ENCODE measurements at places on chromosomes 2 and 18.

- DNase-seq, result no peak
Observed at GRCh38 chr2:191314697-191315364, 69.6 kb downstream of the MYO1B start.

DNA sequence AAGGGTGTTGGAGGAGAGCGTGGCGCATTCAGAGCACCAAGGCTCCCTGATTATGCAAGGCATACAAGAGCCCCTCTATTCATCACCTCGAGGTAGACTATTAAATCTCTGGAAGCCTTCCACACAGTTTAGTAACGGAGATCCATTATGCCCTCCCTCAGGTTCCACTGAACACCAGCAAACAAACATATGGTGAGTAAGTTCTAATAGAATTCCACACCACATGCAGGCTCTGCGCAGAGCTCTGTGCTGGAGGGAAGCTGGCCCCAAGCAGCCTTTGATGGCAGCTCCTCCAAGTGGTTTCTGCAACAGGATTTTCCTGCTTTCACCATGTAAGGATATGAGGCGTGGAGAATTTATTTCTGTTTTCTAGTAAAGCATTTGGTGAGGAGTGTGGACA lies 238.6 kb downstream of the C1D start:
- DNase-seq, result no peak

DNA sequence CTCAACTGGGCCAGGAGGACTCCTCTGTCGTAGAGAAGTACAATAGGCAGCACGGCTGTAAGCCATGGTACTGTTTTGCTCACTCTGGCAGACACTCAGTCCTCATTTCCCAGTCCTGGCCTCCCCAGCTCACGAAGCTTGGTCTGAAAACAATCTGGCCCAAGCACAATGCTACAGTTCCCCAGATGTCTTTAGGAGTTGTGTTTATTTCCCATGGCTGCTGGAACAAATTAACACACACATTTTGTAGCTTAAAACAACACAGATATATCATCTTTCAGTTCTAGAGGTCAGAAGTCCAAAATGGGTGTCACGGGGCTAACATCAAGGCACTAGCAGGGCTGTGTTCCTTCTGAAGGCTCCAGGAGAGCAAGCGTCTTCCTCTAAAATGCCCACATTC lies 13.0 kb downstream of the FABP1 start:
- no peak for DNase-seq

DNA sequence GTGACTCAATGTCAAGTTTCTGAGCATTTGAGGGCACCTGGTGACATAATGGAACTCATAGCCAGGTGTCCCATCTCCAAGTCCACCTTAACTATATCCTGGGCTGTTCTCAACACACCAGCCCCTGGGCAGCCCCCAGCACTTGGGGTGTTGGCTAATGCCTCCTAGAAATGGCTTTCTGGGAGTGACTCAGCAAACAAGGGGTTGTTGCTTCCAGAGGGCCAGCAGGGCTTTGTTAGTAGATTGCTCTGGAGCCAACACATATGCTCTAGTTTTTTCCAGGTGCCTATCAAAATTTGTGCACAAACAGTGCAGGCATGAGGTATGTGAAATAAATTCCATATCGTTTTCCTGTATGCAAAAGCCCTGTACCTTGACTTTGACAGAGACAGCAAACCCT lies 448.4 kb downstream of the SLC4A3 start:
- DNase-seq, result no peak

DNA sequence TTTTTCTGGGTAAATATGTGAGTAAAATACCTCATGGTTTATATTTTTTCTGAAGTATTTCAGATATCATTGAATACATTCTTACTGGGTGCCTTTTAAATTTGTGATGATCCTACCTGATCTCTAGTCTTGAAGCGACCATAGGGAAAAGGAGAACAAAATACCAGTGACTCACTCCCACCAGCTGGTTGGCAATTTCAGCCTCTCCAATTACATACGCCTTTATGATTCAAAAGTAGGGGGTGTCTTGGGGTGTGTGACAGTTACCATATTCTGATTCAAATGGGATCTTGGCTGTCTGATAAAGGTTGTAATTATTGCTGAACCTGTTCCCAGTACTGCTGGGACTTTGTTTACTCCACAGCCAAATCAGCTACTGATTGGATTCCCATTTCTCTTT lies 175.9 kb upstream of the NXPH2 start:
- no peak for DNase-seq

DNA sequence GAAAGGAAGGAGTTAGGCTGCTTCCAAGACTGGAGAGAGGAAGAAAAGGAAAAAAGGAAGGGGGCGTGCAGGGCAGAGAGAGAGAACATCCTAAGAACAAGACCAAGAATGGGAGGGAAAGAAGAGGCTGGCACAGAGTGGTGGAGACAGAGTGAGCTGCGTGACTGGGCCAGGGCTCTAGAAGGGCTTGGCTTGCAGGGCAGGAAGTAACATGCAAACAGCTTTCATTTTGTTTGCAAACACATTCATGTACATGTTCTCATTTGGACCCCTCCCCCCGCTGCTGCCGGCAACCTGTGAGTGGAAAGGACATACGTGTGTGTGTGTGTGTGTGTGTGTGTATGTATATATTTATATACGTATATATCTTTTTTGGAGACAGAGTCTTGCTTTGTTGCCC lies 46.8 kb upstream of the DNMT3A start:
- no peak for DNase-seq

DNA sequence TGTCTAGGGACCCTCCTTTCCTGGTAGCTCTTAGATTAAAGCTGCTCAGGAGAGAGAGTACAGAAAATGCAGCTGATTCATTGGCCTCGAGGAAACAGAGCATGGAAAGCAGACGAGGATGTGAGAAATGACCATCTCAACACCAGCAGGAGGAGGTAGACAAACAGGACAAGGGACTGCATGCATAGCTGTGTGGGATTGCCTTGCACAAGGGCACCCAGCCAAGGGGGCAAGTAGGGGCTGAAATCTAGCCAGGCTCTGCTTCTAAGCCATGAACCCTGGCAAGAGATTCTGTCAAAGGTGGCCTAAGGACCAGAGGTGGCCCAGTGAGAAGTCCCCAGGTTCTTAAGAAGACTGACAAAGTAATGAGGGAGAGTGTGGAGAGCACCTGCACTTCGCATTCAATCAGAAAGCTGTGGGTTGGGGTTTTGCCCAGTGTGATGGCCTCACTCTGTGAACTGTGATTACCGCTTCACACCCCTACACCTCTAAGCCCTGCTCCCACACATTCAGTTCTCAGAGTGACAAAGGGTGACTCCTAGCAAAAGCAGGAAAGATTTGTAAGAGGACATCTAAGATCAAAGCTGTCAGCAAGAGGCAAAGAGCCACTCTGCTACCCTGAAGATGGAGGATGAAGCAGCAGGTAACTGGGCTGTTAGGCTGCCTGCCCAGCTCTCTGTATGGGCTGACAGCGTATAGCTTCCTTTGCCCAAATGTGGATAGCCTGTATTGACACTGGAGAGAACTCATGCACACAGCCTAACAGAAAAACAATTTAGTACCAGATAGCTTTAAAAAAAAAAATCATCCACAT lies 151.3 kb upstream of the PELI1 start:
- no peak for DNase-seq

GRCh38 chr18:26565514-26565913 lies 17.2 kb upstream of the KCTD1 start:
- no peak for DNase-seq

- no peak for DNase-seq
Observed at GRCh38 chr2:240227538-240228428, 87.3 kb upstream of the OTOS start.

GRCh38 chr2:25310709-25310964 lies 31.1 kb downstream of the DNMT3A start:
- DNase-seq, result no peak

GRCh38 chr2:100645695-100646429 lies 83.1 kb downstream of the PDCL3 start:
- DNase-seq, result no peak

DNA sequence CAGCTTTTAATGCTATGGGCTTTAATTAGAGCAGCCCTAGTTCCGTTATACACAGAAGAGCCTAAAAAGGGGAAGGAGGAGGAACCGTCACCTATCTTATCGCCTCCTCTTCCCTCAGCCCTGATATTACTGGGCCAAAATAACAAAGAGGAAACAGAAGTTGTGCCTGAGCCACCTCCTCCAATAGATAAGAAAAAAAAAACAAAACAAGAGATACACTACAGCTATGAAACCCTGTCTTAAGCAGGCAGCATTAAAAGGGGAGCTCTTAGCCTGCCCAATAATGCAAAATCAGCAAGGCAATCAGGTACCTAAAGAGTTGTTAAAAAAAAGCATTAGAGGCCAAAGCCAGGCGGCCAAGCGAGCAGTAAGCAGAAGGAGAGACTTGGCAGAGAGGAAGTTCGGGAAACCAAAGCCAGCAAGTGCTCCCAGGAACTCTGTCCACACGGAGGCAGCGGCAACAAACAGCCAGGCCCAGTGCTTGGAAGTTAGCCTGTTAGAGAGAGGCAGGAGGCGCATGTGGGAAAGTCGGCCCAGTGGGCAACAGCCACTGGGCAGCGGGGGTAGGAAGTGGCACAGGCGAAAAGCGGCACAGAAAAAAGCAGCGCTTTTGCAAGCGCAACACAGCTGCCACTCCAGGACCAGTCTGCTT lies 41.8 kb upstream of the PDK1 start:
- peak; percentile 8 for DNase-seq

GRCh38 chr2:86446060-86446459 lies 4.9 kb downstream of the KDM3A start:
- DNase-seq, result no peak

DNA sequence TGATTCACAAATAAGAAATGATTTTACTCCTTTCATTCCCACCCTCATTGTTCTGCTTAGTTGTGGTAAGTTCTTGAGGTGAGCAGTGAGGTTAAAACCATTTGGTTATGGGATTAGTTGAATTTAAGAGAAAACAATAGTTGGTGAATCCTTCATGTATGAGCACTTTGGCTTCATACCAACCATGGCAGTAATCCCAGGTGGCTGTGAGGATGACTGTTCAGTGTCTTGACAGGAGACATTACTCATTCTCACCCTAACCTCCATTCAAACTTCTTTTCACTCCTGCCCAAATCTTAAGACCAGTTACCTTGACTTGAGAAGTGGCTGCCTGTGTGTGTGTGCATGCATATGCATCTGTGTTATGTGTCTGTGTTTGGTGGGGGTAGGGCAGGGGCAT lies 143.1 kb downstream of the SETBP1 start:
- DNase-seq, result no peak

DNA sequence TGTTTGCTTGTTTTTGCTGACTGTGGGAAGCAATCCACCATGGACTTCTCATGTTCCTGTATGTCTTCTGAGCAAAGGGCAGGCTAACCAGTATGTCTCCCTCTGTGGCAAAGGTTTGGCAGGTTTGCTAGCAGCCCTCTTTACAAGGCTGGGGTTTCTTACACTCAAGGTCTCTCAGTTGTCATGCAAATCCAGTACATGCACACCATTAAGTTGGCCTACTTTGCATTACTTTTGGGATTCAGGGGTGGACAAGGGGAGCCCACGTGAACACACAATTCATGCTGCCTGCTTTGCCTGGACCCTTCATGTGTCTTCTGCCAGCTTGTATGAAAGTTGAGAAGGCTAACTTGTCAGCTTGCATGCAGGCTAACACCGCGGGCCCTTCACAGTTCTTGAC lies 134.9 kb downstream of the LRRTM4 start:
- no peak for DNase-seq

DNA sequence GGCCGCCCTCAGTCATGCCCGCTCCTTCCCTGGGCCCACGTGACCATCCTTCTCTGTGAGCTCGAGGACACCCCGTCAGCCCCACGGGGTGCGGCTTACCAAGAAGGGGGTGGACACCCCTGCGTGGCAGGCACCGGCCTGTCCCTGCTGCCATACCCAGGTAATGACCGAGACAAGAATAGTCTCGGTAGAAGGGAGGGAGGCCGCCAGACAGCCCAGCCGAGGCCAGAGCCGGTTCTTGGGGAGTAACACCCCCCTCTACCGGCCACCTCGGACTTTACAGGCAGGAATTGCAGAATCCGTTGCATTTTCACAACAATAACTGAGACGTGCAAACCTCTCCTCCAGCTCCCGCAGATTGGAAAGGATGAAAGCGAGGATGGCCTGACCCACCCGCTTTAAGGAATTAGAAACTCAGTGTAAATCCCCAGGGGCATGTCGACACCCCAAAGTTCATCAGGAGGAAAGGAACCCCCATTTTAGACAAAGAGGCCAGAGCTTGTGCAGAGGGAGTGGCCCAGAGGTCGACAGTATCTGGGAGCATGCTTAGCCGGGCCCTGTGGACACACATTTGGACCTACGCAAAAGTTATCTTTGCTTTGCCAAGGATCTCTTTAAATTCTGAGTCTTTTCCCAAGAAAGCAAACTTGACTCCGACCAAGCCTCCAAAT lies 60.1 kb upstream of the GLI2 start:
- peak; percentile 31 for DNase-seq

DNA sequence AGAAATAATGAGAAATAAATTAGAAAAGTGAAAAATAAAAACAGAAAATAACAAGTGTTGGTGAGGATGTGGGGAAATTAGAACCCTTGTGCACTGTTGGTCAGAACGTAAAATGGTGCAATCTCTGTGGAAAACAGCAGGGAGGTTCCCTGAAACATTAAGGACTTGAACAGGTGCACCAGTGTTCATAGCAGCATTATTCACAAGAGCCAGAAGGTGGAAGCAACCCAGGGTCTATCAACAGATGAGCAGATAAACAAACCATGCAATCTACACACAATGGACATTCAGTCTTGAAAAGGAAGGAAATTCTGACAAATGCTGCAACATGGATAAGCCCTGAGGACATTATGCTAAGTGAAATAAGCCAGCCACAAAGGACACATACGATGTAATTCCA lies 58.2 kb upstream of the TFCP2L1 start:
- no peak for DNase-seq

GRCh38 chr2:180646756-180647155 lies 333.6 kb upstream of the UBE2E3 start:
- no peak for DNase-seq

GRCh38 chr2:109336296-109336695 lies 207.3 kb downstream of the SH3RF3 start:
- no peak for DNase-seq
